ENCODE measurements at places on chromosomes 4 and X.

- DNase-seq: no peak
Observed at GRCh38 chrX:118867251-118867650, 43.6 kb downstream of the ZCCHC12 start.

DNA sequence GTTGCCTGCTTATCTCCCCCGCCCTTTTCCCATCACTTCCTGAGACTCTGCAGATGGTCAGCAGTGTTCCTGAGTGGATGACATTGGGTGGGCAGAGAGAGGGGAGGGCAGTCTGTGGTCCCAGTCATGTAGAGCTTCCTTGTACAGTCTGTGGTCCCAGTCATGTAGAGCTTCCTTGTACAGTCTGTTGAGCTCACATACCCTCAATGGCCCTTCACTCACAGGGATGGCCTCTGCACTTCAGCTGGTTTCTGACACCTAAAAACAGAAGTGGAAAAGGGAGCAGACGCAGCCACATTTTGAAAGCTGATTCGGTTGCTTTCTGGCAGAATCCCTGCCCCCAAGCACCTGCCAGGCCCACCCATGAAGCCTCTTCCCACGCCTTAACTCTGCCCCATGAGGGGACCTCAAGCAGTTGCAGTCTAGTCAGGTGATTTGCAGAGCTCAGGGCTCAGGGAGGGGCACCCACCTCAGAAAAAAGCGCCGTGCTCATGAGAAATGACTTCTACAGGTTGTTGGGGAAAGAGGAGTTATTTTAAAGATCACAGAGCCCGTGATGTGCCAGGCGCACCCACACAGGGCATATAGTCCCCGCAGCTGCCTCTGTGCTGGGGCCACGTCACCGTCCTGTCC lies 3.6 kb upstream of the TMEM271 start:
- no peak for DNase-seq

DNA sequence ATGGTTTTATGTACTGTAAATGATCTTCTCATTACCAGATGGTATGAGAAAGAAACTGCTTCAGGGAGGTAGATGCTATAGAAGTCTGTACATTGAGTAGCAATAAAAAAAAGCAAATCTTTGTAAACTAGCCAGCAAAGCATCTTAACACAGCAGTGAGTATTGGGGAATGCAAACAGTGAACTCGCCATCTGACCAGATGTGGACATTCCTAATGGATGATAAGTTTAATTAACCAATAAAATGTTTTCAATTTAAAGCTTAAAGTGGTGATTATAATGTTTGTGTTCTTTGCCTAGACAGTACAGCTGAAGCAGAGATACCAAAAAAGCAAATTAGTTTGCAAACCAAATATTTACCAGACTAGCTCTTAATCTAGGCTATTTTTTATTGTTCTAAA lies 1144.2 kb downstream of the FAT4 start:
- no peak for DNase-seq

GRCh38 chrX:131725001-131725654 lies 181.3 kb downstream of the OR13H1 start:
- no peak for DNase-seq

GRCh38 chr4:26150948-26151347 lies 169.9 kb upstream of the RBPJ start:
- no peak for DNase-seq

DNA sequence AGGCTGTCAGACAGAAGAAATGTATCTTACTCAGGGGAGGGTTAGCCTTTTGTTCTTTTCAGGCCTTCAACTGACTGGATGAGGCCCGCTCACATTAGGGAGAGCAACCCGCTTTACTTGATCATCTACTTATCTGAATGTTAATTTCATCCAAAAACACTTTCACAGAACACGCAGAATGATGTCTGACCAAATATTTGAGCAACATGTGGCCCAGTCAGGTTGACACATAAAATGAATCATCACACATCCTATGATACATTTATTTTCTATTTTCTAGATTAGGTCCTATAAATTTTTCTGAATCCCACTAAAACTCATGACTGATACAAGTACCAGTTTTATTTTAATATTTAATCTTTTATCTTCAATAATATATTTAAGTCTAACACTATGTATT lies 260.3 kb downstream of the IL15 start:
- DNase-seq: no peak

DNA sequence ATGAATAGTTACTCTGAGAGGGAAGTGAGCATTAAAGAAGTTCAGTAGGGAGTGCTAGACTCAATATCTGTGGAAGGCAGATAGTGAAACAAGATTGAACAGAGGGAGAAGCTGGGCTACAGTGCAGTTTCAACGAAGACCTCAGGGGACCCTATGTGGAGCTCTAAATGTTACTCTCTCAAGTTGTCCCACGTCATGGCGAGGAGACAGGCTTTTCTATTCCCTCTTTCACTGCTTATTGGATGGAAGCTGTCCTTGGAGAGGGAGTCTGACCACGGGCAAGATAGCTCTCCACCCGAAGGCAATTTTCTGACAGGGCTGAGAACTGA lies 42.3 kb upstream of the CCSER1 start:
- no peak for DNase-seq

DNA sequence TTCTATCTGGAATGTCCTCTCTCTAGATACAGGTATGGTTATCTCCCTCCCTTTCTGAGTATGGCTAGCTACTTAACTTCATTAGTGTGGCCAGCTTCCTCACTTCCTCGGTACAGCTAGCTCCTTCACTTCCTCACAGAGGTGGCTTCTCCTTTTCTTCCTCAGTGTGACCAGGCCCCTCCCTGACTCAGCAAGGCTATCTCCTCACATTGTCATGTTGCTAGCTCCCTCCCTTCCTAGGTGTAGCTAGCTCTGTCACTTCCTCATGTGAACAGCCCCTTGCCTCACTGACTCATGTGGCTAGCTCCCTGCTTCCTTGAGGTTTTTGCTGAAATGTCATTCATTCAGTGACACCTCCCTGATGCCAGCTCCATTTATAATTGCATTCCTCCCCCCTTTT lies 67.3 kb upstream of the DDIT4L start:
- DNase-seq: no peak

- DNase-seq: no peak
Observed at GRCh38 chr4:4761128-4761982, 98.1 kb upstream of the MSX1 start.

- DNase-seq: no peak
Observed at GRCh38 chr4:118265312-118266144, 87.3 kb downstream of the PRSS12 start.

DNA sequence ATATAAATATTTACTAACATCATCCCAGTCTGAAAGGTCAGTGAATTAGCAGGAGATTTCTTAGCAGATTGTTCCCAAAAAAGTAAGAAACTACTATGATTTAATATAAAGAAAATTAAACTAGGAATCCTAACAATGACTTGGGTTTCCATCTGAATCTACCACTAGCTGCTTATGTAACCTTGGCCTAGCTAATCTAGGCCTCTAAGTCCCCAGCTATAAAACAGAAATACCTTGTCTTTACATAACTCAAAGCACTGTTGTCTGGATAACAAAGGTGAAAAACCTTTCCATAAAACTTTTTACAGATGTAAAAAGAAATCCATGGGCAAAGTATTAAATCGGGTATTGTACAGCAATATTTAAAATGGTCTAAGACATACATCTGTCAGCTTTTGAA lies 3.0 kb downstream of the FBXL5 start:
- no peak for DNase-seq

- DNase-seq: no peak
Observed at GRCh38 chr4:52116641-52117040, 65.5 kb downstream of the SPATA18 start.

- no peak for DNase-seq
Observed at GRCh38 chr4:105896461-105896942, 1.2 kb downstream of the NPNT start.

DNA sequence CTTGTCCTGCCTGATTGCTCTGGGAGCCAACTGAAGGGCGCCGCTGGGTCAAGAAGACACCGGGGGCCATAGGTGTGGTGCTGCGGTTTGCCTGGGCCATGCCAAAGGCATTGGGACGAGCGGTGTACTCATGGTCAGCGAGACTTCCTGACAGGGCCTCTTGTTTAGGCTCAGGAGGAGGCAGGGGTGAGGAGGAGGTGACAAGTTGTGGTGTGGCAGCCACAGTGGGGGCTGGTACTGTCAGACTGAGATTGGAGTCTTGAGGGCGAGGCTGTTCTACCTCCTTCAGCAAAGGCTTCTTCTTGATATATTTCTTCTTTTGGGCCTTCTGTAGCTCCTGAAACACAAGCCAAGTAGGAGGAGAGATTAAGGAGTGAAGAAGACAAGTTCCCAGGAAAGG lies 104.1 kb downstream of the PHF8 start:
- no peak for DNase-seq

- no peak for DNase-seq
Observed at GRCh38 chr4:5636766-5637670, 71.3 kb downstream of the EVC2 start.

DNA sequence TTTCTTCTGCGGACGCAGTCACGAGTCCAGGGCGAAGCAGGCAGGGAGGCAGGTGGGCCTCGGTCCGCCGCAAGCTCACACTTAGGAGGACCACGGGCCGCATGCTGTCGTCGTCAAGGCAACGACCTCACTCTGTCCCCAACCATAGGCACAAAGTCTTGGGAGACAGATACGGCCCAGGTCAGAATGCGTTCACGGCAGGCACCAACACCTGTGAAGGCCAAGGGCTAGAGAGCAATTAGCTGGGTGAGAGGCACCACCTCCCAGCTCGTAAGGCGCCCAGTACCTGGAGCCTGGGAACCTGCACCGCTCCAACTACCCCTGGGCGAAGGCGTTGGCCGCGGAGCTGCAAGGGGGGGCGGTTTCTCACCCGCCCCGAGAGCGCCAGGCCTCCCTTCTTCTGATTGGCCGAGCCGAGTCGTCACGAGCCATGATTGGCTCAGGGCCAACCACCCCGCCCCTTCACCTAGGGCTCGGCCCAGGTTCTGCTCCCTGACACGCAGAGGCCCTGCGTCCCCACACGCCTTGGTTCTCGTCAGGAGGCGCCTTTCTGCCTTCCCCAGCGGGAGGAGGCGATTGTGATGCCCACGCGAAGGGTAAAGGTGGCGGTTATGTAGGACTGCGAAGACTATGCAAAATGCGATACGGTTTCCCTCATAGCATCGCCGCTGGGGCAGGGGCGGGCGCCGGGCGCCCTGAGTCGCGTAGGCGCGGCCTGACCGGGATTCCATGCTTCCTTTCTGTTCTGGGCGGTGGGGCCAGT lies at the start of gene CDKL2:
CDKL2 (minus strand) TSS at position 355 of the 763 bp plus-strand sequence. CDS start 4,540 bp downstream, outside the sequence.
- DNase-seq: peak; percentile 93

- peak; percentile 2 for DNase-seq
Observed at GRCh38 chrX:15815779-15816437, 25.6 kb downstream of the ZRSR2 start.

- no peak for DNase-seq
Observed at GRCh38 chr4:4521136-4521535, 20.7 kb downstream of the STX18 start.

DNA sequence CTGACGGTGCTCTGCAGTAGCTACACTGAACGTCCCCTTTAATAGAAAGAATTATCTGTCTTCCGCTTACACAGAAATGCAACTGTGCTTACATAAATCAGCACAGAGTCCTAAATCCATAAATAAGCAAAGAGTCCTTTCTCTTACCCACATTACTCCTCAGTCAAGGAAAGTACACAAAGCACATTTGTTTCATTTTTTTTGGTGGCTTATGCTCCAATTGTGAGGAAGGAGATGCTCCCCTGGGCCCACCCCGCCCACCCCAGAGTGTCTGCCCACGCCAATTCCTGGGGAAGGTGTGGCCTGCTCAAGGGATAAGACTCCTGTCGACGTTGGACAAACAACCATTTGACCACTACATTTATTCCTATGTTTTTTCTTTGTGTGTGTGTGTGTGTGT lies 53.8 kb downstream of the CPLX1 start:
- DNase-seq: no peak

DNA sequence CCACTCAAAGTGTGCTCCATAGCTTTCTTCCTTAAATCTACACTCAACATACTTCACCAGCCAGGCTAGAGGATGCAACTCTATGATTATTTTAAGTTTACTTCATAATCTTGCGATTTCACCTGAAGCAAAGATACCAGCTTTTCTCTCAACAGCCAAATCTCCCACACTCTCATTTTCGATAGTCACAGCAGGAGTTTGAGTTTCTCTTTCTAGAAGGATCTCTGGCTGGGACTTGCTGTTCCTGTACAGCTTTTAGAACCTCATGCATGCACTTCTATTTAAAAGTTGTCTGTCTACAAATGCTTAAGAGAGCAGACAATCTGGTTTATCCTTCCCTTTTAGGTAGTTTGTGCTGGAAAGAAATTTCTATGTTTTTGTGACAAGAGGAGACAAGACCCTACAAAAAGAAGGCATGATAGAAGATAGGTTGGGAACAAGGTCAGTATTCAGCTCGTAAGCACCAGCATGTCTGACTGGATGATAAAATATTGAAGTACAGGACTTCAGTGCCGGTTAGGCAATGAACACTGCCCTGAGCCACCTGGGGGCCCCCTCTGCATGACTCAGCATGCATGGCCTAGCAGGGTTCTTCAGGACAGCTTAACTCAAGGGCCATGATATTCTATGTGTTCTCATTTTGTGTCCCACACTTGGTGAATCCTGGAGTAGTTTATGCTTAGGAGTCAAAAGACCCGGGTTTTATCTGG lies 65.6 kb downstream of the ATXN3L start:
- DNase-seq: no peak

GRCh38 chr4:141130947-141131605 lies 2.2 kb downstream of the RNF150 start:
- no peak for DNase-seq

All from hematopoietic multipotent progenitor cell treated with erythropoietin and hydrocortisone succinate and interleukin-3 and kit ligand, for 15 days (in vitro differentiated cells).